Heart right ventricle (tissue), 16 donors: ENCODE measurements at places on chromosomes 12 and 14. TPM values are rescaled to one million over a fixed set of nuclear protein-coding genes. Genes with fewer than 3 reads are reported as not detected.
A peak's percentile ranks its signal among the peaks of the same experiment; 100 is the strongest.

DNA sequence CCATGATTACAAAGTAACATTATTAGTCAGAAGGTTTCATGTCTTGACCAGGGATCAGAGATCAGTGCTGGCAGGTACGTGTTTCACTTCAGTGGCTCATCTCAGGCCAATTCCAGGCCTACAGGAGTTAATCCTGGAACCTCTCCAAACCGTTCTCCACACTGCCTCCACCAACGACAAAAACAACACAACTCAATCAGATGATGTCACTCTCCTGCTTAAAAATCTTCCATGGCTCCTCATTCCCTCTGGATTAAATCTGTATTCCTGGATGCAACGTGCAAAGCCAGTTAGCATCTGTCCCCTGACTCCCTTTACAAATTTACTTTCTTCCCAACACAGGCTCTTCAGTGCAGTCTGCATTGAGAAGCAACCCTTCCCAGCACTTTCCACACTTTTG is 34.3 kb upstream of the TXNRD1 start:
- no peak for DNase-seq

Gene PMEL
- polyA plus RNA-seq: 0.66 TPM

DNA sequence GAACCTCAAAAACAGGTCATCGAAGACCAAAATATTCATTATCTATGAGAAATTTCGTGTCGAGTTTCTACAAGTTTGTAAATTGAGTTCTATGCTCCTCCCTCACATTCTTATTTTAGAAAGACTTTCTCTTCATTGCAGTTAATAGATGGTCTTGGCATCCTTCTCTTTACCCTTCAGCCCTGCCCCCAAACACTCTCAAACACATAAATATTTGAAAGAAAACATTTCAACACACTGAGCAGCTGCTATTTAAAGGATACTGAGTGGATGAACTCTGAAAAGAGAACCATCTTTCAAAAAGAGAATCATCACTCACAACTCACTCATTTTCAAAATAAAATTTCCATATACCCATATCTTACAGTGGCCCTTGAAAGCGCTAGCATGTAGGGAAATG is 67.1 kb downstream of the NUAK1 start:
- no peak for DNase-seq

Gene NFATC4
- polyA plus RNA-seq: 69.2 TPM

GRCh38 chr14:94278731-94279130 is 14.3 kb downstream of the SERPINA10 start:
- DNase-seq: no peak

Gene TCL1B
- not detected for polyA plus RNA-seq

GRCh38 chr12:120132863-120133385 is 16.4 kb upstream of the RAB35 start:
- DNase-seq: no peak

Gene RITA1
- 8.0 TPM for polyA plus RNA-seq

DNA sequence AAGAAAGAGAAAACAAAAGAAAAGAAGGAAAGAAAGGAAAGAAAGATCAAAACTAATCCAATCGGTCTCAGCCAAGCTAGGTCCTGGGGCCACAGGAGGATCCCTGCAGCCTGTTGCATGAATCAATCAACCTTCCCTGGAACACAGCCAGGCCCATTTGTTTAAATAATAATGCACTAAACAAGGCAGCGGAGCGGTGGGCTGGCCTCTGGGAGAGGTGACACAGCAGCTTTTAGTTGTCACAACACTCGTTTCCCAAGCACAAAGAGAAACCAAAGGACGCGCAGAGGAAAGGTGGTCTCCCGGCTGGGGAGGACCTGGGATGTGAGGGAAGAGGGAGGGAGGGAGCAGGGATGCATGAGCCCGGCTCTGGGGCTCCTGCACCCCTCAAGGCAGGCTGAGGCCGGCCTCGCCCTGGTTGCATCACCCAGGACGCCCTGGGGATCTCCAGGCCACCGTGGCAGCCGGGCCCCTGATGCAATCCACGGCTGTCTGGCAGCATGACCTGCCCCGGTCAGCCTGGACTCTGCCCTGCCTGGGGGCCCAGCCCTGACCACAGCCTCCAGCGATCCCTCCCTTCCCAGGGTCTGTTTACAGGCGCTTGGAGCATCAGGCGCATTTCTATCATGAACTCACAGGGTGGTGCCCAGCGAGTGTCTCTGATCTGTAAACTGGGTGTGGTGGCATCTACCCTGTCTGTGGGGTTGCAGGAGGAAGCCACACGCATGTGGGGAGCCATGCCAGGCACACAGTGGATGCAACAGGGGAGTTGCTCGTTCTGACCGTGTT is 32.5 kb downstream of the MMP17 start:
- peak; percentile 38 for DNase-seq

Gene PTCSC3
- polyA plus RNA-seq: not detected

DNA sequence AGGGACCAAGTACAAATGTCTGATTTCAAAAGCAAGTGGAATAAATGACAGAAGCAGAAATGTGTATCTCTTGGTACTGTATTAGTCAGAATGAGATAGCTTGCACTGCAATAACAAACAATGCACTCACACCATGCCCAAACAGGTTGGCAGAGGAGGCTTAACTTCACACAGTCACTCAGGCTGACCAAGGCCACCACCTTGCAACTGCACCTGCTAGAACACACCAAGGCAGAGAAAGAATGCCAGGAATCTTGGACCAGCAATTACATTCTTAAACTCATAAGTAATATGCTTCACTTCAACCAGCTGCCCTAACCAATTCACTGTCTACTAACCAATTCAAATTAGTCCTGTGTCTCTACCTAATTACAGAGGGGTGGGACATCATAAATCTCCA is 378.3 kb downstream of the BCL11B start:
- no peak for DNase-seq

Gene FOXA1
- polyA plus RNA-seq: not detected

DNA sequence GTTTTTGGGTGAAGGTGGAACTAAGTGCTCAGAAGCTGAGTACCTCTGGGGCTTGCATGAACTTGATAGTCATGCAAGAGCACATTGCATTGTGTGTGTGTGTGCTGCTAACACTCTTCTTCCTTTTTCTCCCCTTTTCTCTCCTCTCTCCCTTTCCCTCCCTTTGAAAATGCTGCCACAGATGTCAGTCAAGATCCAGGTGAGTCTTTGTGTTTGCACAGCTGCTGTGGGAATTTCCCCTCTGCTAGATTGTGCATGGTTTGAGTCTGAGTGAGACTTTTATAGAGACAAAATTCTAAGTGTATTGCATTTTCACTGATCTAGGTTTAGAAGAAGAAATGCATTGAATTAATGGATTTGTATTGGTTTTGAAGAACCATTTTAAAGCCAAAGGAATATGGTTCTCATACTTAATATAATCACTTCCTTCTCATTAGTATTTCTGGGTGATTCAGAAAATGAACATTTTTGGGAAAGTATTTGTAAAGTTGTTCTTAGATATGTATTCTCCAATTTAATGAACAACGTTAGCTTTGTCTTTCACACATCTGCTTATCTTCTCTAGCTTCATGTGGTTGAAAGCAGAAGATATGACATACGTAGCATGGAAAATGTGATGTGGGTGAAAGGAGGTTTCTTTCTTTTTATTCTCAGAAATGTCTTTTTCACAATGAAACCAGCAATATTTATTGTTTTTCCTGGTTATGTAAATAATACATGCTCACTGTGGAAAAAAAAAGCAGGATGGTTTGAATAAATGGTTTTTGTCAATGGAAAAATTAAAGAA is 108.5 kb downstream of the NRXN3 start:
- DNase-seq: no peak
